ENCODE measurements at places on chromosomes 6 and 20.

DNA sequence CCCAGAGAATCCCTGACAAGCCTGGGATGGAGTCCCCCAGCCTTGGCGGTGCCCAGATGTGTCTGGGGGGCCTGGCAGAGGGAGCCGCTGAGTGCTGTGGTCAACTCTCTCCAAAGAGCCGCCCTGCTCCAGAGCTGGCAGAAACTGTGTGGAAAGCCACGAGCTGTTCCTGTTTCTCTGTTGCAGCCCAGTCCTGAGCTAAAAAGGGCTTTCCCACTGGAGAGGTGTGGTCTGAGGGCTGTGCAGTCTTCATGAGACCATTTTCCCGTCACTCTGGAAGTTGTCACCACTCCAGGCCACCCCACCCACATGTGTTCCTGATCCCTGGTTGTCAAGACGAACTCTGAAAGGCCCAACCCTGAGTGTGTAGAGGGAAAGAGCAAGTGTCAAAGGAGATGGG lies 99.7 kb upstream of the KCNK16 start:
- no peak for DNase-seq

DNA sequence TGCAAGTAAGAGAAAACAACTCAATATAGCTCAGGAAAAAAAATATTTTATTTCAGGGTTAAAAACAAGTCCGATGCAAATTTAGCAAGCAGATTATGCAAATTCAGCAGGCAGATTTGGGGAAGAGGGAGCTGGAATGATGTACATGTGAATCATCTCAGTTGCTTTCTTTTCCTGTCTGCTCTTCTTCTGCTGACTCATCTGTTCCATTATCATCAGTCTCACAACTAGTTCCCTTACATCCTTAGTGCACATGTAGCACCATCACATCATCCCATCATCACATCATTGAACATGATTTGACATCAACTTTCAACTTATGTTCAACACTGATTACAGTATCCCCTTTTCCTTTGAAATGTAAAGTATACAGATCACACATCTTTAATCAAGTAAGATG lies 11.5 kb upstream of the DEFB113 start:
- DNase-seq, result no peak

GRCh38 chr6:44059359-44060346 lies 67.6 kb downstream of the MRPL14 start:
- no peak for DNase-seq

GRCh38 chr6:30821862-30822784 lies 62.2 kb upstream of the DDR1 start:
- no peak for DNase-seq

- peak; percentile 41 for DNase-seq
Measured at GRCh38 chr6:83707829-83708545, 914 bp downstream of the SNAP91 start.

GRCh38 chr6:170049641-170050561 lies 241.0 kb downstream of the DLL1 start:
- DNase-seq, result no peak

DNA sequence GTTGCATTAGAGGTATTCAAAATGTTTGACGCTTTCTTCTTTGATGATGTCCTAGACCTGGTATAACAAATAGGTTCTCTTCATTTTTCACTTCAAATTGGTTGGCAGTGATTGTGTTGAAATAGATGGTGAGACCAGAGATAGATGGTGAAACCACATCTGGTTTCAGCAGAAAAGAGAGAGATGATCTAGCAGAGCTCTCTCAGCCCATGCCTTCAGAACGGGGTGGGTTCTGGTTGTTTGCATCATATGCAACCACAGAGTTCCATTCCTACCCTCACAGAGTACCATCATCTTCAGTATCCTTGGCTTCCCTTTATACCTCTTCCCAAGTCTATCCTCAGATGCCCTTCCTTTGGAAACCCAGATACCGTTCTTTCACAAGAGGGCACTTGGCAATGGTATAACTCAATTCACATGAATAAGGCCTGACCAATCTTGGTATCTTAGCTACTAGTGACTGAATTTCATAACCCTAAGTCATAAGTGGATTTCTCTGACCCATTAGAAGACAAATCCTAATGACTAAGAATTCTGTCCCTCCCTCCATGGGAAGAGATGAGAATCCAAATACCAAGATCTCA lies 93.7 kb downstream of the UBE3D start:
- no peak for DNase-seq

- no peak for DNase-seq
Measured at GRCh38 chr6:79731471-79731870, 100.3 kb downstream of the SH3BGRL2 start.

DNA sequence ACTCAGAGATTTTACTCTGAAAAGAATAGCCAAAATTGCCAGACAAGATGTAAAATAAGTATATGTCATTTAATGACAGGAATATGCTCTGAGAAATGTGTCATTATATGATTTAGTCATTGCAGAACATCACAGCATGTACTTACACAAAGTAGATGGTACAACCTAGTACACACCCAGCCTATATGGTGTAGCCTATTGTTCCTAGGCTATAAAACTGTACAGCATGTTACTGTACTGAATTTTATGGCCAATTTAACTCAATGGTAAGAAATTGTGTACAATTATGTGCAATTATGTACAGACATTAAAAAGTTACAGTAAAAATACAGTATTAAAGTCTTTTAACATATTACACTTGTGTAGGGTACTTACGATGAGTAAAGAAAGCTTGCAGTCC lies 311.9 kb upstream of the EPHA7 start:
- no peak for DNase-seq

- DNase-seq, result no peak
Measured at GRCh38 chr20:59625214-59625922, 21.0 kb downstream of the PHACTR3 start.

- no peak for DNase-seq
Measured at GRCh38 chr20:10170261-10170660, 48.4 kb upstream of the SNAP25 start.

GRCh38 chr6:90471263-90471662 lies 115.6 kb downstream of the MAP3K7 start:
- no peak for DNase-seq

DNA sequence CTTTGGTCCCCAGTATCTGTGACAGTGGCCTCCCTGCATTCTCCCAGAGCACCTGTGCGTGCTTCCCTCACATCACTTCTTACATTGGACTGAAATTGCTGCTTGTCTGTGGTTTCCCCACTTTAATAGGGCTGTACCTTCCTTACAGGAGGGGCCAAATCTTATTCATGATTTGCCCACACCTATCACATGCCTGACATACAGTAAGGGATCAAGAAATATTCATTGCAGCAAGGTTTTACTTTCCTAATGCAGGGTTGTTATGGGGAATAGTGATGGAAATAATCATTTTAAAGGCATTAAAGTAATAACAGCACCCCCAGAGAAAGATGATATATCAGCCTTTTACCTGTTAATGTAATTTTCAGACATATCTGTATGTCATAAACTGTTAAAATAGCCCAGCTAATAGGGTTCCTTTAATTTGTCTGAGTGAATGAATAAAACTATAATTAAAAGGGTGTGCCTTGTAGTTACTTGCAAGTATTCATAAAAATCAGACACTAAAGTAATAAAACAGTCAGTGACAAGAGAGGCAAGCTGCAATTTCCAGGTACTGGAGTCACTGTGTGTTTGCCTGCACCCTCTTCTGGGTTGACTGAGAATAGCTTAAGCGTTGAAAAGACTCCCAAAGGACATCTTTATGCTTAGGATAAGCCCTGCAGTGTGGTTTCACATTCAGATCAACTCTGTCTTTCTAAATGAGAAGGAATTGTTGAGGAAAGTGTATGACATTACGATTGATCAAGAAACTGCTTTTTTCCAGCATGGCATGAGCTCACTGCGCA lies 182.7 kb downstream of the PHACTR1 start:
- DNase-seq, result no peak

Data from iPS-NIHi11 (cell line).